Stimulated activated CD8-positive, alpha-beta memory T cell treated with anti-CD3 and anti-CD28 coated beads, Interleukin-4, amount 100 ng/mL, for 24 hours (primary cell): ENCODE measurements at places on chromosomes 6 and 20.

DNA sequence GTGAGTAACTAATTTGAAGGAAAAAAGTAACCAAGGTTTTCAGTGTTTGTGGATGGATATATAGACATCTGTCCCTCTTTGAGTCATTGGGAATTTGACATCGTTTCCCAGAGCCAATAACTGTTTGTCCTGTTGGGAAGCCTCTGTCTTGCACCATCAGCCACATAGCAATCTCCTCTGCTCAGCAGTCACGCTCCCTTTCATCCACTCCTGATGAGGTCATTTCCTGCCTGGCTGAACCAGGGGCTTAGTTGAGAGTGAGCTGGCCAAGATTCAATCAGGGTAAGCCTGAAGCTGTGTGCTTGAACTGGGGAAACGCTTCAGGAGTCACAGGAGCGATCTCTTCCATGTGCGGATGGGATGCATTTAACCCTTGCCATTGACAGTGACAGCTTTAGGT is 121.5 kb upstream of the FOXQ1 start:
- no peak for DNase-seq

DNA sequence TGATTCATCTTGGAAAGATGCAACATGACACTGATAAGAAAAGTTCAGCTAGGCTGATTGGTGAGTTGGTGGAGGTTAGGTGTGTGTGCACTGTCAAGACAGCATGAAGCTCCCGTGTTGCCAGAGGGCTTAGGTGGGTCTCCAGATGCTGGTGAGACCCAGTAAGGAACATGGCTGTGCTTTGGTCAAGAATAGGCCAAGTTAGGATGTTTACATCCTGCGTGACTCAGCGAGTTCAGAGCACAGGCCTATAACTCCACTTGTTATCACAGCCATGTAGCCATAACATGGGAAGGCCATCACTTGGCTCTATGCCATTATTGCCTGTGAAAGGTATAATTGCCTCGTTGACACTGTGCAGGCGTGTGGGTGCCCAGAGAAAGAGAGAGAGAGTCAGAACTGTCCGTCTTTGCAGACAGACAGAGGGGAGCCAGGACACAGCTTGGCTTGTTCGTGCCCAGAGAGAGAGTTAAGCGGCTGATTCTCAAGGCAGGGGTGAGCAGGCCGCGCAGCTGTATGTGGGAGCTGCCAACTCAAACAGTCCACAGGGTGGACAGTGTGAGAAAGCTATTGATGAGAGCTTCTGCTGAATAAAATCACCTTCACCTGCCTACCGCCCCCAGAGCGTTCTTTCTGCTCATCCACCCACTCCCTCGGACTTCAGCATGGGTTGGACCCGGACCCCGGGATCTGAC is 43.5 kb downstream of the OR2B6 start:
- no peak for DNase-seq

DNA sequence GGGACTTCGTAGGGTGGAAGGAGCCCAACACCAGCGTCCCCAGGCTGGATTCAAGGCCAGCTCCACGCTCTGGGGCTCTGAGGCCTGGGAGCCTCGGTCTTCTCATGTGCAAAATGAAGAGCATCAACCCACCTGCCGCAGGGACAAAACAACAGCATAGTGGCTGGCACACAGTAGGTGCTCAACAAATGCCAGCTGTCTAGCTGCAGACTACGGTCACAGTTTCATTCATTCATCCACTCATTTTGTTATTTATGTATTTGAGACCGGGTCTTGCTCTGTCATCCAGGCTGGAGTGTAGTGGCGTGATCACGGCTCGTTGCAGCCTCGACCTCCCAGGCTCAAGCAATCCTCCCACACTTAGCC is 60.7 kb downstream of the CEBPB start:
- DNase-seq: no peak

- no peak for DNase-seq
Measured at GRCh38 chr6:169998457-169998856, 247.0 kb downstream of the ERMARD start.

DNA sequence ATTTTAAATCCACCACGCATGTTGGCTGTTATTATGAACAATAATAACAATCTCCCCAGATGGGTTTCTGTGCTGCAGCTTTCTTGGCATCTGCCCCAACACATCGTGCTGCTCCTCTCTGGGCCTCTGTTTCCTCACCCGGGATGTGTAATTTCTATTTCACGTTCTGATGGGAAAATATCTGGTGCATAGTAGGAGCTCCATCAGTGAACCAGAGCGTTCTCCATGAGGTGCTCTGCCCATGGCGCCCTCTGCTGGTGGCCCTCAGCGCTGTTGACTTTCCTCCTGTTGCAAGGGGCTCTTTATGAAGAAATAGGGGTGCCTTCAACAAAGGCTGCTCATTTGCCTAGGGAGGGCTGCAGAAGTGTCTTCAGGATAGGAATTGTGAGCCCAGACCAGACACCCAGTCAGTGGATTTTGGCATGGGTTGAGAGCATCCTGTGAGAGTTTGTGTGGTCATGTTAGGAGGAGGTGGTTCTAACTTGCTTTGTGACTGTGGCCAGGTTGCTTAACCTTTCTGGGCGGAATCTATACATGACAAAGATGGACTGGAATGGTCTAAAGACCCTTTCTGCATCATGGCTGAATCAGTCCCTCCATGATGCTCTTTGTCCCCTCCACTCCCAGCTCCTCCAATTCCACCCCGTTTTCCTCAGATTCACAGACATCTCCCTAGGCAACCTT is 8.1 kb downstream of the SCRT2 start:
- peak; percentile 42 for DNase-seq

- DNase-seq: no peak
Measured at GRCh38 chr6:131524695-131525336, 48.2 kb upstream of the ARG1 start.

- no peak for DNase-seq
Measured at GRCh38 chr6:33840048-33840926, 36.5 kb upstream of the MLN start.

DNA sequence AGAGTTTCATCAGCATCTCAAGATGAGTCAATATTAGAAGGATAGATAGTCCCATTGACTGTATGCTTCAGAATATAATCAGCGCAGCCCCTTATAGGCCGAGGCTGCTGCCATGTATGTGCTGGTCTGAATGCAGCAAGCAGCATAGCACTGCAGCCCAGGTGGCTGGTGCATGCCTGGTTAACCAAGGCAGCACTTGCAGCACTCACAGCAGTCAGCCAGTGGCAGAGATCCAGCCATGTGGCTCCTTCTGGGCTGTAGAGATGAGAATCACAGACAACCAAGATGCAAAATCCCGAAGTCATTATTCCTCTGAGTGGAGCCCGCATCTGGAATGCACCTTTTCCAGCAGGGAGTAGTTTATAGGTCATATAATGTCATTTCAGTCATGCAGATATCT is 251.9 kb downstream of the UST start:
- no peak for DNase-seq

- no peak for DNase-seq
Measured at GRCh38 chr20:58921564-58921963, 59.5 kb upstream of the NELFCD start.

GRCh38 chr6:110999634-111000270 is 17.9 kb downstream of the RPF2 start:
- no peak for DNase-seq

GRCh38 chr6:24640166-24640565 is 5.8 kb downstream of the KIAA0319 start:
- DNase-seq: no peak

DNA sequence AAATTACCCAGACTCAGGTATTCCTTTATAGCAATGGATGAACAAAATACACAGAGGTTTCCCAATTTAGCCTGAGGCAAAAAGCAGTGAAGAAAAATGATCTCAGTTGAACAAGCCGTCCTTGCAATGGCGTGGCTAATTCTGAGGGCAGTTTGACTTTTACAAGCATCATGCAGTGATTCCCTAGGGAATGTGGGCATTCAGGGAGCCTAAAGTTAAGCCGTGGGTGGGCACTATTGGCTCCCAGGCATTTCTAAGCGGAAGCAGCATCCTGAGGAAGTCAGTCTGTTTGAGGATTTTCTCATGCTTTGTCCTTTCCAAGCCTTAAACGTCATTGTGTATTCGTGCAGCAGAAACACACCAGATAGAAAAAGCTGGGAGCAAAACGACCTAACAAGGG is 133.9 kb downstream of the MYLK4 start:
- DNase-seq: no peak

- DNase-seq: no peak
Measured at GRCh38 chr6:135141728-135142127, 39.4 kb upstream of the MYB start.

- no peak for DNase-seq
Measured at GRCh38 chr6:39302011-39302410, 12.2 kb downstream of the KCNK17 start.

DNA sequence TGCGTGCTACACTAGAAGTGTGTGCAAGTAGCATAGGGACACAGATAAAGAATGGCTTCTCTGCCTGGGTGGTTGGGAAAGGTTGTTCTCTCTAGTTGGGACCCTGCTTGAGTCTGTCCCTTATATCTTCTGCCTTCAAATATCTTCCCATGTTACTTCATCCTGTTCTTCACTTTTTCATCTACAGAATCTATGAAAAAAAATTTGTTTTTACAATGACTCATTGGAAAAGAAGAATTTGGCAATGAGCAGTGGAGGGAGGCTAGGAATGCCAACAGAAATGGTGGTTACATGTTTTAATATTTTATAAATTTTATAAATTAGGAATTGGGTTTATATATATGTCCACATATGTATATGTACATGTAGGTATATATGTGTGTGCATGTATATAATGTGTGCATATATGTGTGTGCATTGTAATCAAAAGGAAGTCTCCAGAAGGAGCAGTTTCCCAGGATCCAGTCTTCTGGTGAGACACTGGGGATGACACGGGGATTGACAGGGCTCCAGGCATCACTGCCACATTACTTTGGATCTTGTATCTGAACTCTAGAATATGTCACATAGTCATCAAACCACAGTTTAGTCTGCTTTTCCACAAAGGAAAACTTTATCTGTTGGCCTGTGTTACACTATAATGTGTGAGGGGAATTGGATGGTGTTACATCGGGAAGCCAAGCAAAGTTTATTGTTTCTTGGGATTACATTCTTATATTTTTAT is 75.3 kb upstream of the RIPOR2 start:
- no peak for DNase-seq

- DNase-seq: no peak
Measured at GRCh38 chr6:121510568-121511177, 75.2 kb downstream of the GJA1 start.

- DNase-seq: no peak
Measured at GRCh38 chr6:73782911-73783310, 86.9 kb downstream of the CD109 start.

DNA sequence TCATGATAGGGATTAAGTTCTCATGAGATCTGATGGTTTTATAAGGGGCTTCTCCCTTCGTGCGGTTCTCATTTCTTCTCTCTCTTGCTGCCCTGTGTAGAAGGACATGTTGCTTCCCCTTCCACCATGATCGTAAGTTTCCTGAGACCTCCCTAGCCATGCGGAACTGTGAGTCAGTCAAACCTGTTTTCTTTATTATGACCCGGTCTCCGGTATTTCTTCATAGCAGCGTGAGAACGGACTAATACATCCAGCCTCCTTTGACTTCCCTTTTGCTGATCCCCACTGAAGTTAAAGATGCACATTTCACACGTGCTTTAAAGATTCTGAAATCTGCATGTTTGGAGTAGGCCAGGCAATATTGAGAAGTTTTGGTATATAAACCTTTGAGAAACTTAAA is 543.1 kb downstream of the PRKN start:
- DNase-seq: no peak

GRCh38 chr20:58986286-58986967 is 5.4 kb downstream of the NELFCD start:
- no peak for DNase-seq

- no peak for DNase-seq
Measured at GRCh38 chr20:31806564-31807355, 12.4 kb upstream of the MYLK2 start.

- DNase-seq: no peak
Measured at GRCh38 chr6:36818756-36819155, 20.5 kb downstream of the CPNE5 start.
